Activated CD4-positive, alpha-beta T cell treated with anti-CD3 and anti-CD28 coated beads for 1 hour (primary cell): ENCODE measurements at places on chromosomes 7 and 10.

- no peak for DNase-seq
Measured at GRCh38 chr10:15313843-15314242, 57.2 kb downstream of the FAM171A1 start.

DNA sequence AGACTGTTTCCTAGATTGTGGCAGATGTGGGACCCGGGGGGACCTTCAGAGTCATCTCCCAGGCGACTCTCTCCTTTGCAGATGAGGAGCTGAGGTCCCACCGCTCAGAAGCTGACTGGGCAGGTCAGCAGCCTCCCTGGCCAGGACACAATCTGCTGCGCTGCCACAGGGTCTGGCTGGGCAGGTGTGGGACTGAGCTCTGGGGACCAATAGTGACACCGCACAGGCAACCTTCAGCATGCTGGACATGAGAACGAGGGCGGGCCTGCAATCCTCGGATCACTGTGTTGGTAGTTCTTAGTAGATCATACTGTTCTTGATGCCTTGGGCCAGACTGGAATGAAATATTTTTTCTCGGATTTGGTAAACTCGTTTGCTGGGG, 20.5 kb upstream of the CRYGN start:
- DNase-seq: no peak

DNA sequence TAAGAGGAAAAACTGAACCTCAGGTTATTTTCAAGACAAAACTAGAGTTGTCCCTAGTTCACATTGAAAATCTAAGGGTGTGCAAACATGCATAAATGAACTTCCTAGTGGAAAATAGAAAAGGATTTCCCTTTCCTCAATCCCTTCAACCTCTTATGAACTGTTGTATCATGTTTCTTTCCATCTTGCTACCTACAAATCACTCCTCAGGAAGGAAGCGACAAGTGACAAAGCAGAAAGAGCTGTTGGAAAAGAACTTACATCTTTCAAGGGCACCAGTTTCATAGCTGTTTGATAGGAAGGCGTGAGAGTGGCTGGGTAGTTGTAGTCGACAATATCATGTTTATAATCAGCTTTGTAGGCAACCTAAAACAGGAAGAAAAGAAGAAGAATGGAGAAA, 23.9 kb downstream of the NRAP start:
- DNase-seq: no peak

DNA sequence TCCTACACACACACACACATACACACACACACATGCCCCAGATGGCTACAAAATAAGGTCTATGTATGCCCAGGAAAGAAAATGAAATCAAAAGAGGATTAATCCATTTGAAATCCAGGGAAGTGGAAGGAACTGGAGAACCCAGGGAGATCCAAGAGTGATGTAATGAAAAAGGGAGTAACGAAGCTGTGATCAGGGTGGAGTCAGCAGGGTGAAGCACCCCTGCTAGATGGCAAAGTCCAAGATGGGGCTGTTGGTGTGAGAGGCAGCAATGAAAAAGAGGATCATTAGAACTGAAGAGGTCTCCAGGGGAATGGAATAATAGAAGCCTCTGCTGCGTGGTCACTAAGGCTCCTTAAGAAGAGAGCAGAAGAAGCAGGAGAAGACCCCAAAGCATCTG, 43.6 kb upstream of the IL6 start:
- no peak for DNase-seq

DNA sequence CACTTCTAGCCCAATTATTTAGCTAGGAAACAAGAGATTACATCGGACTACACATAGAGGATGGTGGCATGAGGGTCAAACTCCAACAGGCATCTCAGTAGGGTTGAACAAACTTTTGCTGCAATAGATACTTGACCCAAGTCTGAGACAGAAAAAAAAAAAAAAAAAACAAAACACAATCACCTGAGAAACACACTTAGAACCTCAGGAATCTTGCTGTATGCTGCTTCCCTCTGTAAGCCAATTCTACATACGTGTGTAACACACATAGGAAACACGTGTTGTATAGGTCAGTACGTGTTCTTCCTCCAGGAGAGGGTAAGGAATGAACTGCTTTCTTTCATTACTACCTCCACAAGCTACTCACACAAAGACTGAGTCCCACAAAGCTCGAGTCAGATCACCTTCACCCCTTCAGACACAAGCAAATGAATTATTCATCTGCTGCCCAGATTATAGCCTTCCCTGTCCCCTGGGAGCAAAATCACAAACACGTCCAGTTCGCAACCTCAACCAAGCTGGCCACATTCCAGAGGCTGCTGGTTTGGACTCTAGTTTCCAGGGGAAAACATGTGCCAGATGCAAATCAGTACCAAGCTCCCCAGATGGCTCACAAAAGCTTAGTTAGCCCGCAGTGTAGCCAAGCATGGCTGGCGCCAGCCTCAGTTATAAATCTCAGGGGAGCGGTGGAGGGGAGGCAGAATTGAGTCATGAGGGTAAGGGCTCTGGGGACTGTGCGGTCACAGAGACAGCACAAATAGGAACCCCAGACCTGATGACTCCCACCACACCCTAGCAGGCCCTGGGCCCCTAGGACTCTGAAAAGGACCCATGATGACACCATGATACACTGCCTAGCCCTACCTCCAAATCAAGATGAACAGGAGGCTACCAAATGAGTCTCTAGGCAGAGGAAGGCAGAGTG, 15.1 kb downstream of the PSAP start:
- no peak for DNase-seq

GRCh38 chr7:38840736-38841460, 68.1 kb downstream of the VPS41 start:
- no peak for DNase-seq
